ENCODE measurements at places on chromosomes 4 and X. TPM values are rescaled to one million over a fixed set of nuclear protein-coding genes. Genes with fewer than 3 reads are reported as not detected.
A peak's percentile ranks its signal among the peaks of the same experiment; 100 is the strongest.

The CORIN gene
- total RNA-seq, result 0.20 TPM

The MAP7D2 gene
- total RNA-seq, result 0.08 TPM

The NHSL2 gene
- 1.3 TPM for total RNA-seq

The CCDC120 gene
- 4.7 TPM for total RNA-seq

The IL21 gene
- total RNA-seq, result not detected

The HSD17B11 gene
- total RNA-seq, result 135 TPM

The COX7B2 gene
- not detected for total RNA-seq

The RASSF6 gene
- total RNA-seq, result 0.23 TPM

The CAMK2D gene
- total RNA-seq, result 19.3 TPM

GRCh38 chrX:40719731-40720130 is 15.6 kb downstream of the MED14 start:
- no peak for DNase-seq

- DNase-seq, result no peak
Observed at GRCh38 chr4:69239557-69240168, 25.1 kb upstream of the UGT2B11 start.

DNA sequence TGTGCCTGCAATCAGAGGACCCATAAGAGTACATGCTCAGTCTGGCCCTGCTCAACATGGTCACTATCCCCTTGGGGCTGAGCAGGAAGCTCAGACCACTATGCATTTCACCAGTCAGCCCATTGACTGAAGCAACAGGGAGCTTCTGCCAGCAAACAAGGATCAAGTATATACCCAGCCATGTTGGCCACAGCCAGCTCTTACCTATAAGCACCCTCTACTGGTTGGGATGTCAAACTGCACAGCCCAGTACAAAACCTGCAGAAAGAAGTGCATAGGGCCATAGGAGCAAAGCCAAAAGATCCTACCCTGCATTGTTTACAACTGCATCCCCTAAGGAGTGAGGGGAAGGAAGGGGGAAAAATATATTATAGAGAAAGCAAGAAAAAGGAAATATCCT is 214.4 kb upstream of the CPEB2 start:
- DNase-seq, result no peak

DNA sequence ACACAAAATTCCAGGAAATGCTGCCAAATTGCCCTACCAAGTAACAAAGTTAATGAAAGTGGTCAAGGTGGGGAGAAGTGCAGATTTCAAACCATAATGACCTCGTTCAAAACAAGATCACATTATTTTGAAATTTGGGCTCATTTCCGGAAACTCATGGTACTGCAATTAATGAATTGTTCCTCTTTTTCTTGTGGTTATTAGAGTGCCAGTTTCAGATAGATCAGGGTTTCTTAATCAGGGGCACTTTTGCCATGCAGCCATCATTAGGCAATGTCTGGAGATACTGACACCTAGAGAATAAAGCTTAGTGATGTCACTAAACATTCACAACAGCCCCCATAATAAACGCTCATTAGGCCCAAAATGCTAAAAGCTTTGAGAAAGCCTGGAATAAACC is 381.5 kb upstream of the GALNT7 start:
- no peak for DNase-seq

DNA sequence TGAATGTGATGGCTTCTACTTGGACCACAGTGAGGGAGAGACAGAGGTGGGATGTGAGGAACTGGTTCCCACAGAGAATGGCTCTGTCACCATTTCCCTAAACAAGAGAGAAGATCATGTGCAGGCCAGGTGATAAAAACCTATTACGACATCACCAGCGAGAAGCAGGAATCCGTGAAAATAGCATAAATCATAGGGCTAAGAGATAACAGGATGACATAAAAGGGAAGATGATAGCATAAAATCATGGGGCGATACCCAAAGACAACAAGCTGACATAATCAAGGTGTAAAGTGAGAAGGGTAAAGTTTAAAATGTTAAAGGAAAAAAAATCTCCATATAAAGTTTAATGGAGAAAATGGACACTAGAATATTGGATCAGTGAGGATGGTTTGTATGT is 205.5 kb upstream of the SLIT2 start:
- DNase-seq, result no peak

DNA sequence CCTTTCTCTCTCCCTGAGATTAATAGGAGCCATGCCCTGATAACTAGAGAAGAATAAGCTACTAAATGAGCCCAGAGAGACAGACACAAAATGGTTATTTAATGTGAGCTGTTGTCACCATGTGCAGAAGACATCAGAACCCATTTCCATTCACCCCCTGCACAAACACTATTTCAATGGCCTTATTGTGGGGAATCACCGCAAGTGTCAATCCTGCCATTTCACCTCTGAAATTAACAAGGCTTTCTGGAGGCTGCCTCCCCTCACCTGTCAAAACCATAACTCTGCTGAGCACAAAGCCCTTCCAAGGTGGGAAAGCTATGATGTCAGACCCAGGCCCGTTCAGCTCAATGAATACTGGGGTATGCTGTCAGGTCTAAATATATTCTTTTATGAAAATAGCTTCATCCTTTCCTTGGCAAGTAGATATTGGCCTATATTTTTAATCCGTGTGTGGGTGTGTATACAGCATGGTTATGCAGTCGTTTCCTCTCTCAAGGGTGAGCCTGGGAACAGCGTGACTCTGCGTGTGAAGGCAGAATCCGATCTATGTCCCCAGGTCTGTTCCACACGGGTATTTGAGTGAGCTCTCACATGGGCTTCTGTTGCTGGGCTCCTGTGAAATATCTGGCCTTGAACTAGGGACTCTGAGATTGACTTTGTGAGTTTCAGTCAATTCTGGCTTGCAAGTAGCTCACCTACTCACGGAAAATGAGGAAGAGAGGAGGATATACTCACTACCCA is 266.3 kb downstream of the FBXW7 start:
- DNase-seq, result no peak

- DNase-seq, result no peak
Observed at GRCh38 chrX:140099221-140099620, 133.9 kb upstream of the CXorf66 start.

DNA sequence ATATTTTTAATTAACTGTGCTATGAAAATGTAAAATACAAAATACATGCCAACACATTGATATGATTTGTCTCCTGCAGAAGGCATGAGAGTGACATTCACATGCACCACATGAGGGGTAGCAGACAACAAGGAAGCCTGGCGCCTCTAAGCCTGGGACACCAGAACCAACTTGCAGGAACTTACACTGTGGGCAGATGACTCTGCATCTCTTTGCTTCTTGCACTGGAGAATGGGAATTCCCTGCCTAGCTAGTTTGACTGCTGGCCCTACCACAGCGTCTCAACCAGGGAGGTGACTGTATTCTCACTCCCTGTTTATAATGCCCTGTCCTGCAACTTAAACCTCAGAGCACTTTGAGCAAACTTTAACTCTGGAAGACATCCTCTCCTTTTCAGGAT is 40.5 kb downstream of the PAGE2 start:
- no peak for DNase-seq

DNA sequence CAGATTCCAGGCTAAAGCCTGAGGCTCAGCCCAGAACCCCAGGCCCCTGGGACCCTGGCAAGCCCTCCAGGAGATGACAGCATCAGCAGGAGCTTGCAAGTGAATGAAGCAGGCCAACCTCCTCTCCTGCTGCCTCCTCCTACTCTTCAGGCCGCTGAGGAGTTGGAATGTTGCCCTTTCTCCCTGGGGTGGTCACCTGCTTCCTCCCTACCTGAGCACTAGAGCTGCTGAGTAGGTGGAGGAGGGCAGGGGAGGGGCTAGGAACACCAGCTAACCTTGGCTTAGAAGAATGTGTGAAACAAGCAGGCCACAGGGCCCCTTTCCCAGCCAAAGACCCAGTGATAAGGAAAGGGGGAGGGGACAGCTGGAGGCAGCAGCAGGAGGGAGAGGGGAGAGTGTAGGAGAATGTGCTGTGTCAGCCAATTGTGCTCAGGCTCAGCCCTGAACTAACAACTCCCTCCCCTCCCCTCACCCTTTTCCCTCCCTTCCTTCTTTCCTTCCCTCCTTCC is 58.0 kb downstream of the PJA1 start:
- DNase-seq, result no peak

GRCh38 chrX:24498181-24498580 is 33.1 kb downstream of the PDK3 start:
- peak; percentile 50 for DNase-seq

DNA sequence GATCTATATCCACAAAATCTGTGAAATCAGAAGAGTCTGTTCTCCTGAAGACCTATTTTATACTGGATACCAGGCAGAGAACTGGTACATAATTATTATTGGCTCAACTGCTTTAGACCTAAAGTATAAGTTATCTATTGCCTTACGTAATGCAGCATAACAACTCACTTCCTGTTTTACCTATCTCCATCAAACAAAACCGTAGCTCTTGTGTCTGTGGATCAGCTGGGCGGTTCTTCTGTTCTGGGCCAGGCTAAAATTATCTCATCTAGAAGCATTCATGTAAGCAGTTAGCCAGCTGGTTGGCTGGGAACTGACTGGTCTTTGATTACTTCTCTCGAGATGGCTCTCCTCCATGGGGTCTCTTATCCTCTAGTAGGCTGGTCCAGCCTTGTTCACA is 57.8 kb downstream of the PPP1R2C start:
- no peak for DNase-seq

GRCh38 chr4:62711575-62711974 is 1511.4 kb downstream of the ADGRL3 start:
- DNase-seq, result no peak

DNA sequence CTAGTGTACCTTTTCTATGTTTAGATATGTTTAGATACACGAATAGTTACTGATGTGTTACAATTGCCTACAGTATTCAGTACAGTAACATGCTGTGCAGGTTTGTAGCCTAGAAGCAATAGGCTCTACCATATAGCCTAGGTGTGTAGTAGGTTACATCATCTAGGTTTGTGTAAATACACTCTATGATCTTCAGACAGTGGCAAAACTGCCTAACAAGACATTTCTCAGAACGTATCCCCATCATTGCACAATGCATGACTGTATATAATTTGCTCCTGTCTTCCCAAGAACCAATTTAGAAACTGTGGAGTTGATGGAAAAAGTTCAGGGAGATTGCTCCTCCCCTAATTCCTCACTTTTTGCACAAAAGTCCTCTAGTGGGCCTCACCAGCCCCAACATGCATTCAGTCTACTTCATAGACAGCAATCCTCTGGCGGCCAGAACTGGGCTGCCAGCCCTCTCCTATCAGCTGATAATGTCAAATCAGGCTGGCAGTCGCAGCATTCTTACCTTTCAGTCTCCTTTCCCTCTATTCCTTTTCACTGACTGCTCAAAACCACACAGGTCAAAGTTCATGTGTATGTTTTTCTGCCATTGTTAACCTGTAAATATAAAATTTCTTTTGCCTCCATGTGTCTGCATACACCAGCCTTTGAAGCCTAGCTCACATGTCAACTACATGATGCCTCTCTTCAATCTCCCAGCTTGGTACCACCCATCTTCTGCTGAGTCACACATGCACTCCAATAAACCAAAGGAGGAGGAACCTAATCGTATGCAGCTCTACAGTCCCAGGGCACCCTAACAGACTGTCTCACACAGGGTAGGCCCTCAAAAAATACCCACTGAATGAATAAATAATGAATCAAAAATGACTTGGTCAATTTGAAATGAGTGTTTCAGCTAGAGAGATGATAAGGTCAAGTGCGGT is 32.0 kb downstream of the BCLAF3 start:
- DNase-seq, result no peak

DNA sequence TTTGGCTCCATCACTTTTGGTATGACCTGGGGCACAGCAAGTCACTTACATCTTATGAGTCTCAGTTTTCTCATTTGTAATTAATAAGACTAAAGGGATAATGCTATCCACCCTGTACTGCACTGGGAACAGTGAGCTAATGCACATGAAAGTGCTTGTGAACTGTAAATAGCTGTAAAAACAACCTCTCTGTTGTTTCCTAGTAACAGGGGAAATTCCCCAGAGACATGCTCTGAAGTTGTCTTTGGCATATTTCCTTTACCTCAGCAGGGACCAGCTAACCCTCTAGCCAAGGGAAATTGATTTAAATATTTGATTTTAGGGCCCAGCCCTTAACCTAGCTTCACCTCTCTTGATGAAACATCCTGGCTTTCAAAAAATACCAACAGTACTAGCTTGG is 6.1 kb upstream of the CYSLTR1 start:
- DNase-seq, result no peak

GRCh38 chr4:67542076-67542475 is 3.2 kb downstream of the CENPC start:
- DNase-seq, result no peak

GRCh38 chr4:119667802-119668201 is 39.2 kb upstream of the PDE5A start:
- no peak for DNase-seq

DNA sequence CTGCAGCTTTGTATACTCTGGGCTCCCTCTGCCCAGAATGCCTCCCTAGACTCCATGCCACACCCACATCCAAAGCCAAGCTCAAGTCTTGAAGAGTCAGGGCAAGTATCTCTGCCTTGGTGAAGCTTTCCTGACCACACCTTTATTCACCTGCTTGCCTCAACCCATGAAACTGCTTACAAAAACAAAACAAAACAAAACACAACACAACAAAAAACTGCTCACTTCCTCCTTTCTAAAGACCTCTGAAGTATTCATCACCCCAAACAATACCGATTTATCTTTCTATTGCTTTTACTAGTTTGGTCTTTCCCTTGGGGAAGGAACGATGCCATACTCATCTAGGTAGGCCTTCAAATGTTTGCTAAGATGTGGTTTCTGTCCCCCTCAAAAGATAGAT is 45.0 kb downstream of the TMEM165 start:
- no peak for DNase-seq

DNA sequence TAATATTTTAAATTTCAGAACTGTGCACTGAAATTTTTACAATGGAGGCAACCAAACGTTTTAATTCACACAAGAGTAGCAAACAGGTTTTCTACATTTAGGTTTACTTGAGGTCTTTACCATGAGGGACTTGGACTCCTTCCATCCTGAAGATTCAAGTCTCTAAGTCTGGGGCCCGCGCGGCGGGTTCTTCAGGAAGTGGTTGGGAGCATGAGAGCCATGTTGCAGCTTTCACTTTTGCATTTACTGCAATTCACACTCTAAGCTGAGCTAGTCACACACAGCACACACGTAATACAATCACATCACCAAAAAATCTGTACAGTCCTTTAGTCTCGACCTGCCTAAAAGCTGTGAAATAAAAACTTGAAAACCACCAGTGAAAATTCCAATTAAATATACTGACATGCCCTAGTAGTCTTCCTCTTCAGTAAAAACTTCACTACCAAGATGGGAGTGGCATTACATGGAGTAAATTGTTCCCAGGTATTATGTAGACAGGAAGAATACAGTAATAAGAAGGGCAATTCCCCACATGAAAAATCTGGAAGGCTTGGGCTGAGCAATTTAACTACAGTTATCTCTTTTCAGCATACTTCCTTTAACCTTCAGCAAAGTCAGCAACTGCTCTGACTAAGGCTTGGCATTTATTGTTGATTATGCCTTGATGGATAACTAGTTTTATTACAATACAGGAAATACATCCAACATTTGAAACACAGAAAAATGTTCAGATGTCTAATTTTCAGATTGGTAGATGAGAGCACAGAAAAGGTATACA is 571.1 kb upstream of the DIPK2B start:
- DNase-seq, result no peak
